ENCODE measurements at places on chromosomes 7 and 10.

- DNase-seq = no peak
Observed at GRCh38 chr10:122326806-122327205, 47.7 kb upstream of the PLEKHA1 start.

GRCh38 chr10:62528441-62528840 is 154.3 kb downstream of the ZNF365 start:
- peak; percentile 1 for DNase-seq

- no peak for DNase-seq
Observed at GRCh38 chr10:21176934-21177480, 279.9 kb upstream of the NEBL start.

GRCh38 chr7:107708956-107709355 is 35.0 kb upstream of the CBLL1 start:
- no peak for DNase-seq

- DNase-seq = peak; percentile 63
Observed at GRCh38 chr7:18320971-18321567, 174.5 kb upstream of the HDAC9 start.

DNA sequence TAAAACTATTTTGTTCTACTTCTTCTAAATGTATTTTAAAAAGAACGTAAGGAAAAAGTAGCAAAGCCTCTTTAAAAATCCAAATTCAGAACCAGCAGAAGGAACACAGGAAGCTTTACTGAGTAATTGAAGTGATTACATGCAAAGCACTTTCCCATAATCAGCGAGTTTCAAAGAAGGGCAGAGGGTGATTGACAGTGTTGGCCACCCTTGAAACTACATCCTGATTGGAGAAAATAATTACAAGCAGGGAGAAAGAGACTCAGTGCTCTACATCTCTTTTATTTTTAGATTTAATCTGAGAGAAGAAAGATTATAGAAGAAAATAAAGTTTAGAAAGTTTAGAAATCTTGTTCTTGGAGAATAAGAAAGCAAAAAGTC is 20.3 kb upstream of the HGF start:
- DNase-seq = no peak

GRCh38 chr10:43407148-43407575 is 1.8 kb downstream of the HNRNPF start:
- DNase-seq = no peak

- DNase-seq = no peak
Observed at GRCh38 chr10:122508021-122508420, 46.7 kb downstream of the HTRA1 start.

- DNase-seq = no peak
Observed at GRCh38 chr7:148570510-148570909, 20.1 kb upstream of the C7orf33 start.

DNA sequence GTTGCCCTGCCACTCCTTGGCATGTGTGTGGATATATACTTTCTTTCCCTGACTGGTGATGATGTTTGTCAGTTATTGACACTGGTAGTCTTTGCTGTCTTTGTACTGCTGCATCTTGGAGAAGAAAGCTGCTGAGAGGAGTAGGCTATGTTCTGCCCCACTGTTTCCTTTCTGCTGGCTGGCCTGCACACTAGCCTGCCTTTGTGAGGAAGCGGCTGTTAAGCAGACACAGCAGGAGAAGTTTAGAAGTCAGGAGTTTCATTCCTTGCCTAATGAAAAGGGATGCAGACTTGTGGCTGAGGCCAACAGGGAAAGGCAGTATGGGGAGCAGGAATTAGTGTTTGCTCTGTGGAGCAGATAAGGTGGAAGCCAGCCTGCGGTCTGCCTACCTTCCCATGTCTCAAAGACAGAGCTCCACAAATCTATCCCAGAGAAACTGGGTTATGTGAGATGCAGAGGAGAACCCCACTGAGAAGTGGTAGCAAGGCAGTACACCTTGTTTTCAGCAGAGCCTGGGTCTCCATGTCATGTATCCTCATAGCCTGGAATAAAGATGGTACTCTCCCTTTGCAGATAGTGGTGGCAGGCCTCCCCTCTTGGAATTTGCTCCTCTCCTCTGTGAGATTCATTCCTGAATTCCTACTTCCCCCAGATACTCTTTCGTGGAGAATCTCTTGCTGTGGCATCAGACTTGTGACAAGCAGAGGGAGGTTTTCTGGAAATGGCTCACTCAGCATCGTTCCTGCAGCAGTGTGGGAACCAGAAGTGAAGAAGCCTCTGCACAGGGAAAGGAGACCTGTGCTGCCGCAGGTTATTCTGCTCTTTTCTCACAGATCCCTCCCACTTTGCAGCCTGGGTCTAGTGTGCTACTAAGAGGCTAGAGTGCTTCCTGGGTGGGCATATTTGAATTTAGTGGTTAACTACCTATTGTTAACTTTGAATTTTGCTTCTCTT is 130.2 kb downstream of the LRRC4 start:
- DNase-seq = no peak

- DNase-seq = no peak
Observed at GRCh38 chr10:108392286-108392685, 1227.8 kb upstream of the SORCS1 start.

GRCh38 chr10:121087129-121087528 is 236.0 kb downstream of the WDR11 start:
- DNase-seq = no peak

- no peak for DNase-seq
Observed at GRCh38 chr10:124523901-124524300, 62.3 kb downstream of the LHPP start.

DNA sequence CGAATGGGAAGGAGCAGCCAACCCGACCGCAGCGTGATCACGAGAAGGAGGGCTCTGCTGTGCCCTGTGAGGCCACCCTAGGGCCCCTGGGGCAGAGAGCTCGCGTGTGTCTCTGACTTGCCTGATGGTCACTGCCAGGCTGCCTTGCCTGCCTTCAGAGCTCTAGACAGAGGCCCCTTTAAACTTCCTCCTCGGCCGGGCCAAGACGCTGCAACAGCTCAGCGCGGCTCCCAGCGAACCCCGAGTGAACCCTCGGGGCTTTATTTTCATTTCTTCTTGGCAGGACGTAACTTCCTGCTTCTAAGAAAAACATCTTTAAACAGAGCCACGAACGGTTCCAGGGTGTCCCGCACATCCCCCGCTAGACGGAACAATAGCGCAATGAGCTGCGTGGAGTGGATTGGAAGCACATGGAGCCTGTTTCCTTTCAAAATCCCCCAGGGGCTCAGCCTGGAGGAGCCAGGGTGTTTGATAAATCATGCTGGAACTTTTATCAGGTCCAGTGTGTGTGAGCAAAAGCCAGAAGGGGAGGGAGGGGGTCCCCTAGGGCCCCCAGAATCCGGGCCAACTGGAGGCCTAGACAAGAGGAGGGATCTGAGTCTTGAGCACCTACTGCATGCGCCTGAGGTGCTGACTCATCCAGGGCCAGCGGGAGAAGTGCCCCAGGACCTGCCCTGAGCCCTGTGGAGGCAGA is 134.1 kb upstream of the GDF10 start:
- no peak for DNase-seq

DNA sequence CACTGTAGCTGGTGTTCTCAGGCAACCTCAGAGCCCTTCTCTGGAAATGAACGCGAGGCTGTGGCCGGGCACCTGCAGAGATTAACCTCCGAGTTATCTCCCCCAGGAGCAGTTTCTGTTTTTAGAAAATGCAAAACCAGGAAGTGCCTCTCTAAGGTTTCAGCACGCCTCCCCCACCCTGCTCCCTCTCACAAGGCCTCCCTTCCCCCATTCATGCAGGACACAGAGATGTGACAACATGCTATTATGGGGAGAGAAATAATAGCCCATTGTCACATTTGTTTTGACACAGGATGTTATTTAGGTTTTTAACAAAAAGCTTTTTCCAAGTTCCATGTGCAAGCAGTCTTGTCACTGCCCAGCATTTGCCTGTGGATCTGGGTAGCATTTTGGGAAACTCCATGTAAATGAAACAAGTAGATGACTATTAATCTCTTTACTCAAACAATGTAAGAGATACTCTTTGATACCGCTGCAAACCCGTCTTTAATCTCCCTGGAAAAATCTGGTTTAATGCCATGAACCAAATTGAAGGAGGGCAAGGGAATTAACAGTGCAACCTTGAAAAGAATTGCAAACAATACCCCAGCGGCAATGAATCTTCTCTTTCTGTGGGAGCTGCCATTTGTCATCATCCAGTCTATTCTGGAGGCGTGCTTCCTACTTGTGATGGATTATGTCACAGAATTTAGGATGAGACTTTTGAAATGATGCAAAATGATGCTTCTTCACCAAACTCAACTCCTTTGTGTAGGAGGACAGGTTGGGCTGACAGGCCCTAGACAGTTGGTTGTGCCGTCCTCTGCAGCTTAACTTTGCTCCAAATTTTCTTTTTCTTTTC is 86.5 kb upstream of the NMT2 start:
- DNase-seq = no peak

- peak; percentile 36 for DNase-seq
Observed at GRCh38 chr10:119190353-119190752, 11.7 kb upstream of the PRDX3 start.

GRCh38 chr10:58322072-58322834 is 12.6 kb upstream of the UBE2D1 start:
- no peak for DNase-seq

DNA sequence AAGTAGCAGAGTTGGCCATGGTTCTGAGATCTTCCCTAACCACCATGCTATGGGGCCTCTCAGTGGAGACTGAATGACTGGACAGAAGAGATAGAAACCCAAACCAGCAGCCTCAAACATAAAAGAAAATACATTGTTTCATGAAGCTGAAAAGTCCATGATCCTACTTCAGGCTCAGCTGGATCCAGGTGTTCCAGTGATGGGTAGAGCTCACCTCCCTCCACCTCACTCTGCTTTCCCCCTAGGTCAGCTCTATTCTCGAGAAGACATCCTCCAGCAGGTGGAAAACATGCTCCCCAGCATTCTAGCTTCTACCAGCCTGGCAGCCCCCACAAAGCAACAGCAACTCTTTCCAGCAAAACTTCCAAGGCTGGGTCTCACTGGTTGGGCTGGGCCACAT is 132.1 kb downstream of the OAT start:
- no peak for DNase-seq

- DNase-seq = peak; percentile 29
Observed at GRCh38 chr7:20238754-20239324, 21.7 kb upstream of the MACC1 start.

DNA sequence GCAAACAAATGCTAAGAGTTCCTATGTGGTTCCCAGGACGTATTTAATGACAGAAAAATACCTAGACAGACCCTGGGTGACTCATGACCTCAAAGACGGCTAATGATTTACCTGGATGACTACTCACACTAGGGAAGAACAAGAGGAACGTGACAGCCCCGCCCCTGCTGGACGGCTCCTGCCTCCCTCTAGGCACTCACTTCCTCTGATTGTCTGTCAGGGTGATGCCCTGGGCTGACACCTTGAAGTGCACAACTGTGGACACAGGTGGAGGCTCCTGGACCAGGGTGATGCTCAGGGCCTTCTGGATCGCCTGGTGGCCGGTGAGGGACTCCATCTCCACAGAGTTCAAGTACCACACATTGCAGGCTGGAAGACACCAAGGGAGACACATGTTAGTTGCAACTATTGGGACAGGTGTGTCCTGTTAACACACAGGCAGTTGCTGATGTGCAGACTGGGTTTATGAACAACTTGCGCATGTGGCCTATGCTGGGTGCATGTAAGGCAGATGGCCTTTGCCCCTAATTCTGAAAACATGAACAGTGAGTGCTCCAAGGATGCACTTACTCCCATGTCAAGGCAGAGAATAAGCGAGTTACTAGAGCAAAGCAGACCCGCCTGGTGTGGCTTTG is 298.3 kb downstream of the TNS3 start:
- DNase-seq = no peak

GRCh38 chr7:143214789-143215679 is 6.8 kb upstream of the TAS2R40 start:
- DNase-seq = peak; percentile 99

DNA sequence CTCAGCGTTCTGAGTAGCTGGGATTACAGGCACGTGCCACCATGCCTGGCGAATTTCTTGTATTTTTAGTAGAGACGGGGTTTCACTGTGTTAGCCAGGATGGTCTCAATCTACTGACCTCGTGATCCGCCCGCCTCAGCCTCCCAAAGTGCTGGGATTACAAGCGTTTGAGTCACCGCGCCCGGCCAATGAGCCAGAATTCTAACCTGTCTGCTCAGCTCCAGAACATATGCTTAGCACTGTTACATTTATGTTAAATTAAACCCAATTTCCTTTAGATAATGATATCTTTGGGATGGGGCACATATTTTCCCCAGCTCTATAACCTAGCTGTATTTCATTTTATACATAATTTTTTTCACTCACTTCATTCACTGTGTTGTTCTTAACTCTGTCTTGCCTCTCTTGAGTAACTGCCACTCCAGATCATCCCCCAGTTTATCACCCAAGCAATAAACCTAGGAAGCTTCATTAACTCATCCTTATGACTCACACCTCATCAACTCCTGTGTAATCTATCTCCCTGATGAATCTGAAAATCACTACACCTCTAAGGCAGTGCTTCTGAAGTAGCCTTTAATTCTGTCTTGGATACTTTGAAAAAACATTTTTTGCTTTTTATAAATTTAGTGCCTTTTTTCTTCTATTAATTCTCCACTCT is 559.7 kb upstream of the ZWINT start:
- DNase-seq = no peak

DNA sequence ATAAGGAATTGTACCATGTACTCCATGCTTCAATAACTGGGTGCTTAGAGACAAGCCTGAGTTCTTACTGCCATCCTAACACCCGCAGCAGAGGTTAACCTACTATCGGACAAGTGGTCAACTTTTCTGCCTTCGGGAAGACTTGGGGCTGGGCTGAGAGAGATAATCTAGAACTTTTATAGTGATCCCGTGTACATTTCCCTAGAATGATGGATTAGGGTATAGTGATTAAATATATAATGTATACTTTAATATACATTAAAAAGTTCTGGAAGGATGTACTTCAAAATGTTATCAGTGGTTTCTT is 12.2 kb upstream of the HNRNPF start:
- DNase-seq = no peak

- DNase-seq = no peak
Observed at GRCh38 chr7:50022991-50023390, 70.1 kb downstream of the ZPBP start.

DNA sequence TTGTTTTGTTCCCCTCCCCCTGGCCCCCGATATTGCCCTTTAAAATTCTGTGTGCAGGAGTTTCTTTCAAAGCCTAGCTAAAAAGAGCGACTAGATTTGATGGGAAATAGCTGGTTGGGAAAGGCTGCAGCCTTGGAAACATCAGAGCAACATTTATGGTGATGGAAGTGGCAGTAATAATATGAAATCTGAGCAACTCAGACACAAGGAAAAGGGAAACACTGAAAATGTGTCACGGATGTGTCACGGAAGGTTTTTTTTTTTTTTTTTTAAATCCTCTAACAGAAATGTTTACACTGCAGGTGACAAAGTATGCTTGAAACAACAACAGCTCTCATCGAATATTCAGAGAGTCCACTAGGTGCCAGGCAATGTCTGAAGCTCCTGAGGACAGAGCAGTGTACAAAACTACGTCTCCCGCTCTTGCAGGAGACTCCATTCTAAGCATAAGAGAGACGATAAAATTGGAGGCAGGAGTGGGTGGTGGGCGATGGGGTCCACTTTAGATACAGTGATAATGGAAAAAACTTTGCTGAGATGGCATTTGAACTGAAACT is 143.0 kb downstream of the RSU1 start:
- DNase-seq = no peak

- DNase-seq = peak; percentile 30
Observed at GRCh38 chr7:82247814-82248433, 195.7 kb downstream of the CACNA2D1 start.

- DNase-seq = no peak
Observed at GRCh38 chr7:6241607-6241973, 30.8 kb downstream of the CYTH3 start.

Data from COLO829 (cell line).